ENCODE measurements at places on chromosomes 1 and 21. TPM values are rescaled to one million over a fixed set of nuclear protein-coding genes. Genes with fewer than 3 reads are reported as not detected.

DNA sequence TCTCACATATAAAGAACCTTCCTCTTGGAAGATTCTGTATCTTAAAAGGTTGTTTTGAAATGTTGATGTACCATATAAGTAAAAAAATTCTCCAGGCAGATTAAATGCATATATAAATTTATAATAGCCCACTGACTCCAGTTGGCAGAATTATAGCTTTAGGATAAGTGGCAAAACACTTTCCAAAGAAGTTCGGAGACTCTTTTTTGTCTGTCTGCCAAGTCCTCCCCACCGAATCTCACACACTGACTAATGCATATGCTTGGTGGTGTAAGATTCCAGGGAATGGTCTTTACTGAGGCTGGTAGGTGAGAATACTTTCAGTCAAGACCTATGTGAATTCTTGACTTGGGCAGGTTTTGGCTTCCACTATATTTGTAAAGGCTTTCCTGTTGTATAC lies 724.3 kb upstream of the CXADR start:
- no peak for DNase-seq

NASP gene
- 222 TPM for total RNA-seq

RXFP4 gene
- 0.29 TPM for total RNA-seq

GRCh38 chr1:244839656-244840055 lies 4.2 kb downstream of the COX20 start:
- no peak for DNase-seq

GRCh38 chr1:175889848-175890247 lies 146.5 kb upstream of the TNR start:
- DNase-seq = no peak

DNA sequence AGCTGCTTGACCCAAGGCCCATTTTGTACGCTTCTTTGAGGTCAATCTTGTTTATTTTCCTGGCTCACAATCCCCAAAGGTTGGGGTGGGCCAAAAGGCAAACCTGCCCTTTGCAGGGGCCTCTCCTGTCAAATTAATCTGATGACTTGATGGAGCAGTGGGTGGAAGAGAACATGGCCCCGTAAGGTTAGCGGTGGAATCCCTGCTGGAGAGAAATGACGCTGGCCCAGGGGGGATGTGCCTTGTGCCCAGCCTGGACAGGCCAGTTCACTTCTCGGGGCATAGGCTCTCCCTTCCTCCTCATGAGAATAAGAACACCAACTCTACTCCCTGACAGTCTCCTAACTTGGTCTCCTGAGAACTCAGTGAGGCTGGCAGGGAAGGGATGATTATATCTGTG lies 40.5 kb downstream of the C1orf198 start:
- no peak for DNase-seq

NBPF10 gene
- total RNA-seq = 1.3 TPM

RUNX3 gene
- total RNA-seq = 83.8 TPM

- no peak for DNase-seq
These were observed 7.3 kb downstream of the POU2F1 start for GRCh38 chr1:167227934-167228378.

GRCh38 chr1:159922511-159923202 lies 2.6 kb downstream of the TAGLN2 start:
- peak; percentile 15 for DNase-seq

- no peak for DNase-seq
These were observed 972 bp upstream of the ENTREP3 start for GRCh38 chr1:155256058-155256852.

- no peak for DNase-seq
These were observed 958 bp downstream of the NFYC start for GRCh38 chr1:40692429-40692895.

DNA sequence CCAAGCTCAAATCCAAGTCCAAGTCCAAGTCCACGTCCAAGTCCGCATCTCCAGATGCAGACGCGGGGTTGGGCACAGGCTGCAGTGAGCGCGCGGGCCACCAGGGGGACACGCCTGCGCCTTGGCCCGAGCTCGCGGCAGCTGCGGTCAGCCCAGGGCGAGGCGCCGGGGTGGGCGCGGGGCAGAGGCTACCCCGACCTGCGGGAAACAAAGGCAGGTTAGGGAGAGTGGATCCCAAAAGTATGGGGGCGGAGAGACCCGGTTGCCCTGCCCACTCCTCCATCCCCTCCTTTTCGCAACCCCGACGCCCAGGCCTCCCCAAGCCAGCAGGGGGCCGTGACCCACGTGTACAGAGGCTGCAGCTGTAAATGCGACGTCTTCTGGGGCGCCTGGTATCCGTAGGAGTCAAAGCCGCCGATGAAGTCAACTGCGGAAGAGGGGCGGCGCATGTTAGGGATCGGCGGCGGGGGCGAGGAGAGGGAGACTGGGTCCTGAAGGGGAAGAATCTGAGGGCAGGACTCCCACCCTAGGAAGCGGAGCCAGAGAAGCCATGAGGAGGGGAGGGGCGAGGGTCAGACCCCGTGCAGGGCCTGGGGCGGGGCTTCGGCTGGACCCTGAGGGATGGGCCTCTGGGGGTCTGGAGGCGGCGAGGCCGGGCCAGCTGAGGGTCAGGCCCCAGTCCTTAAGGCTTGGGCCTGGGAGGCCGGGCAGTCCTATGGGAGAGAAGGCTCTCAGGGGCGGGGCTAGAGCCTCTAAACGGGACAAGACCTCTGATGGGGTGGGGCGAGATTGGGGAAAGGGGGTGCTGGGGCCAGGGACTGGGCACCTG lies 58.0 kb downstream of the NKAIN1 start:
- peak; percentile 45 for DNase-seq

- no peak for DNase-seq
These were observed 58.5 kb downstream of the PALMD start for GRCh38 chr1:99704356-99704816.

DNA sequence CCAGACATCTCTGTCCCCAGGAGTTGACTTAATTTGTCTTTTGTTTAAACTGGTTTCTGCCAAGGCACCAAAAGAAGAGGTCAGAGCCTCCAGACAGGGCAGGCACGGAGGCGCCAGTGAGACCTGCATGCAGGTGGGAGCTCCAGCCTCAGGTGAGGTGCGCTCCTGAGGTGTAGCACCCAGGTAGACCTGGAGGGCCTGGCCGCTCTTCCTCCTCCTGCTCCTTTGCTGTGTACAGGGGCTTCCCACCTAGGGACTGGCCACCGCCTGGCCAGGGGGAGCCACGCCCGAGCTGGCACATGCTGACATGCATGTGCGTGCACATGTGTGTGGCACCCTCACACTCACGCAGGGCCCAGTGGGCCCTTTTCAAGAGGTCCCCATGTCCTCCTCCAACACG lies 158.7 kb downstream of the PEX14 start:
- no peak for DNase-seq

GRCh38 chr1:117669572-117669971 lies 63.7 kb downstream of the TENT5C start:
- DNase-seq = no peak

NID1 gene
- 0.10 TPM for total RNA-seq

- DNase-seq = no peak
These were observed 146.4 kb upstream of the TIAM1 start for GRCh38 chr21:31490443-31490842.

GRCh38 chr21:42781971-42782722 lies 97.2 kb downstream of the WDR4 start:
- no peak for DNase-seq
